ENCODE measurements at places on chromosomes 5 and 9.

- no peak for DNase-seq
Measured at GRCh38 chr9:84002344-84002743, 21.7 kb downstream of the RMI1 start.

DNA sequence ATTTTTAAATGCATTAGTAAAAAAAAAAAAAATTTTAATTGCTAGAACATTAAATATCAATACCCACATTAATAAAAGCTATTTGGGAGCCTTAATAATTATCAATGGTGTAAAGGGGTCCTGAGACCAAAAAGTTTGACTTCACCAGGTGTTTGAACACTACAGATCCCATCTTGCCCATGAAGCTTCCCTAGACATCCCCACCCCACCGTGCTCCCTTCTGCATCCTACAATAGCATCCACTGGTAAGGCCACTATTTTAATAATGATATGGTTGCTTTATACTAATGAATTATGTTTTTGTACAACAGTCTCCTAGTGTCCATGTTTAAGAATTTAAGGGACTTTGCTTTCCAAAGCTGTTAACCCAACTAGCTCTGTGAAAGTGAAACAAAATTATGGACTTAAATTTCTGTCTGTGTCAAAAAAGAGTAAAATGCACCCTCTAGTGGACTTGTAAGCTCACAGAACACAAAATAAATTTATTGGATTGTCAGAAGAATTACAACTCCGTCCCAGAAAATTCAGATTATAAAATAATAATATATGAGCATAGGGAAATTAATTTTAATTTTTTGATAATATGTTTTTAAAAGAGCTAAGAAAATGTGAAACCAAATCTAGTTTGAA, 76.0 kb downstream of the ARL15 start:
- DNase-seq, result no peak

DNA sequence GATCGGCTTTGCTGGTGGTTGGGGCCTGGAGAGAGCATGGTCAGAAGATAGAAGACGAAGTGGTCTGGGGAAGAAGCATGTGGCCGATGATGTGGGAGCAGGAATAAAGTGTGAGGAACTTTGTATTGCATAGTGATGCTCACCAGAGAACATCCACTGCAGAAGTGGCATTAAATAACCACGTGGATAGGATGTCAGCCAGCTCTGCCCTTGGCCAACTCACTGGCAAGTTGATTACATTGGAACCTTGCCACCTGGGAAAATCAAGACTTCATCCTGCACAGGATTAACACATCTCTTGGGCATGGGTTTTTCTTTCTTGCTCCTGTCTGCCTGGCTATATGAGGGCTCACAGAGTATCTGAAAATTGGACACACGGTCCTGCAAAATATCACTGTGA, 217.4 kb downstream of the DMRT2 start:
- DNase-seq, result no peak

DNA sequence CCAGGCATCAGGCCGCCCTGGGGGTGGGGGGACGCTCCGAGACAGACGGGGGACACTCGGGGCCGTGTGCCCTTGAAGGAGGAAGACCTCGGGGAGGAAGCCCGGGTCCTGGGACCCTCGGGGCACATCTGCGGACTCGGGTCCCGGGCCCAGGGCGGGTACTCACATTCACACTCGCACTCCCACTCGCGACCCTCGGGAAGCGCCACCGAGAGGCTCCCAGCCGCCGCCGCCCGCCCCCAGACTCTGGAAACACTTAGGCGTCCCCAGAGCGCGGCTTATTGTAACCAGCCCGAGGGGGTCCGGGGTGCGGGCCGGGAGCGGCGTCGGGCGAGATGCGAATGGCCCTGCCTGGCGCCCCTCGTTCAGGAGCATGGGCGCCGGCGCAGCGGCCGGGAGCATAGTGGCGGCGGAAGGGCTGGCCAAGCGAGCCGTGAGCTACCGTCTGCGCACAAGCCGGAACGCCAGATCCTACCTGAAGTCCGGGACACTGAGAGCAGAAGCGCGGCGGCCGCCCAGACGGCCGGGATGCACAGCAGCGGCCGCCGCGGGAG, 559 bp downstream of the ROR2 start:
- DNase-seq, result peak; percentile 10

DNA sequence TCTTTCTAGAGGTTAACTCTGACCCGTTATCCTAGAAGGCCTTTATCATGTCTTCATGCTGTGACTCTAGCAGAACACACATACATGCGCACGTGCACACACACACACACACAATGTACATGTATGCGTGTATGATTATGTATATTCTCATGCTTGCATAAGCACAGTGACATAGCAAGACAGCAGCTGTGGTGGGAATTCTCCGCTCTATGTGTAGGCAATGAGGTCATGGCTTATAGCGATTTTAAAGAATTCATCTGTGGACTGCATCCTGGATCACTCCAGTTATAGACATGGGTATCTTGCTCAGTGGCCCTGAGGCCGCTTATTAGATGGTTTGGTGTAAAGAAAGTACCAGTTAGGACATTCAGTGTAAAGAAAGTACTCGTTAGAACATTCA, 106.2 kb downstream of the FBXL7 start:
- DNase-seq, result no peak

DNA sequence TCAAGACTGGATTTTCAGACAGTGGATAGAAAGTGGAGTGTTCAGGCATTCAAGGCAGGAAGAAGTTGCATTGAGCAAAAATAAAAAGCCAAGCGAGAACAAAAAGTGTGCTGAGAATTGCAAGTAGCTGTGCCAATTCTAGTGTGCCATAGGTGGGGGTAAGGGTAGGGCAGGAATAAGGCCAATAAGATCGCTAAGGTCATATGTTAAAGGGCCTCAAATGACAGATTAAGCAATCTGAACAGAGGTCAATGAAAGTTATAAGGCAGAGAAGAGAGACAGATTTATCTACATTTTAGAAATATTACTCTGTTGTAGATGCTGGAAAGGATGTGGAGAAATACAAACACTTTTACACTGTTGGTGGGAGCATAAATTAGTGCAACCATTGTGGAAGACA, 36.4 kb downstream of the NADK2 start:
- DNase-seq, result no peak

DNA sequence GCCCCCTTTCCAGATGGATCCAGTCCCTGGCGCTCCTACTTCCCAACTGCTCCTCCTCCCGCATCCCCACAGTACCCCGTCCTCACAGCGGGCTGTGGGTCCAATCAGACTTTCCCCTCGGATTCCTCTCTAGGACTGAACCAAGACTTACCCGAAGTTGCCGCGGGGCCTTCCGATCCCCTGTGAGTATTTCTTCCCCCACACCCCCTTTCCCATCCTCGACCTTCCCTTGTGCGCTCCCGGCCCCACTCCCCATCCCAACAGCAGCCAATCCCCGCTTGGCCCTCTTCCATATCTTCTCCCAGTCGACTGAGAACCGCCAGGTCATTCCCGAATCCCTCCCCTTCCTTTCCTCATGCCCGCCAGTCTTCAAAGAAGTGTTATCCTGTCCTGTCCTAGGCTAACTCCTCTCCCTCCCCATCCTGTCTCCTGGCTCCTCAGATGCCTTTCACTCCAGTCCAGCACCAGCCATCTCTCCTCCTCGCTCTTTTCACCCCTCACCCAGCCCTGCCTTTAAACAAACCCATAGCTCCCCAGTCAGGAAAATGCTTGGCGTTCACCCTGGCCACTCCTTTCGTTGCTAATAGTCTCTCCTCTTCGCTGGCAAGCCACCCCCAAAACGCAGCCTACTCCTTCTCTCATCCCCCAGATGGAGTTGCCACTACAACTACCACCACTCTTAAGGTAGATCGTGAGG, 646 bp downstream of the SWI5 start:
- DNase-seq, result no peak

DNA sequence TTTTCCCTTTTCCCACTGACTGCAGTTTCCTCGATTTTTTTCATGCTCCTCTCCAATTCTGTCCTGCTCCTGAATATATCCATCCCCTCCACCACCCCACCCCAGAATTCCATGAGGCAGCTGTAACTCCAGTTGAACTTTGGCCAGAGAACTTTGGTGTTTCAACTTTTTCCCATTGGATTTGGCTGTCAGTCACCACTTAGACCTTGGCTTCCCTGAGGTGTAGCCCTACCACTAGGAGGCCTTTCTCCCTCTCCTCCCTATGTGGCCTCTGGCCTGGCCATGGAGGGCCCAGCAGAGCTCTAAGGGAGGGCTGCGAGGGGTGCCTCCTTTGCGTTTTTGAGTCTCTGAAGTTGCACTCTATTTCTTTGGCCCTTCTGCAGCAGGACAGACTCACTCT, 261.3 kb downstream of the PIK3R1 start:
- DNase-seq, result no peak

DNA sequence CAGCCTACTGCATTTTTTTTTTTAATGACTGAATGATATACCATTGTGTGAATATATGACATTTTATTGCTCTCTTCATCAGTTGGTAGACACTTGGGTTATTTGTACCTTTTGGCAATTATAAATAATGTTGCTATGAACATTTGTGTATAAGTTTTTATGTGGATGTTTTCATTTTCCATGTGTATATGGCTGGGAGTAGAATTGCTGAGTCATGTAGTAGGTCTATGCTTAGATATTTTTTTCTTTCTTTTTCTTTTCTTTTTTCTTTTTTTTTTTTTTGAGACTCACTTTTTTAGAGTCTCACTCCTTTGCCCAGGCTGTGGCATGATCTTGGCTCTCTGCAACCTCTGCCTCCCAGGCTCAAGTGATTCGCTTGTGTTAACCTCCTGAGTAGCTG, 32.9 kb upstream of the FAM120AOS start:
- DNase-seq, result no peak

GRCh38 chr9:70510157-70510770, 95.8 kb upstream of the KLF9 start:
- no peak for DNase-seq

GRCh38 chr9:93326056-93326455, 125.4 kb upstream of the FAM120A start:
- no peak for DNase-seq

GRCh38 chr5:141880961-141881801, 3.0 kb upstream of the PCDH1 start:
- no peak for DNase-seq

- DNase-seq, result no peak
Measured at GRCh38 chr9:10566848-10567247, 46.0 kb downstream of the PTPRD start.

GRCh38 chr9:124694414-124695279, 76.5 kb downstream of the NR6A1 start:
- no peak for DNase-seq

DNA sequence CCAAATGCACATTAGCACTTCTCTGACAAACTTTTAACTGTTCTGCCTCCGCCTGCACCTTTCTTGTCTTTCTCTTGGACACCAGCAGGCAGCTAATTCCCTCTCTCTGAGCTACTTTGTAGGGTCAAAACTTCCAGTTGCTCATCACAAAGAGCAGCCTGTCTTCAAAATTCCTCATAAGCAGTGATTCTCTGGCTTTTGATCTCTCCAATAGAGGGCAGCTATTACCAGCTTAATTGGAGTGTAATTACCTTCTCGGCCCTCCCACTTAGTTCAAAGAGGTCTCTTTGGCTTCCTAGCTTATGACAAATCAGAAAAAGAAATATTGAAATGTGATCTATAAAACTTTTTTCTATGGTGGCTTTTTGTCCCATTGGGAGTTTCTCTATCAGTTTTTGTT, 43.6 kb upstream of the RAD23B start:
- DNase-seq, result no peak

DNA sequence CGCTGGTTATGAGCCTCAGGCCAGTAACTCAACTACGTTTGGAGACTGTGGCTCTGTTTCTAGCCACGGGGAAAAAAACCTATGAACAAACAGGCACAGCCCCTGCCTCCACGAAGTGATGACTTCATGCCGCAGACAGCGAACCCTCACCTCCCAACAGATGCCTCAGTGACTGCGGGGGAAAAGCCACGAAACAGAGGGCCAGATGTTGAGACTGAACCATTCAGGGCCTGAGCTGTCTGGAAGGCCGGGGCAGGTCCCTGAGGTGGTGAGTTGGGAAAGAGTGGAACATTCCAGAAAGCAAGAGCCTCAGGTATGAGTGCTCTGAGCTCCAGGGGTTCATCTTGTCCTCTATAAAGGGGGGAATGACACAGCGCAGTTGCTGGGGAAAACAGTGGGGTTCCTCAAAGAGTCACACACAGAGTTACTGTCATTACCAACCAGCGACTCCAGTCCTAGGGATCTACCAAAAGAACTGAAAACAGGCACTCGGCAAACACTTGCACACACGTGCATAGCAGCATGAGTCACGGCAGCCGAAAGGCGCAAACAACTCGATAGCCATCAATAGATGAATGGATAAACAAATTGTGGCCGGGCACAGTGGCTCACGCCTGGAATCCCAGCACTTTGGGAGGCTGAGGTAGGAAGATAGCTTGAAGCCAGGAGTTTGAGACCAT, 15.3 kb downstream of the PLPP7 start:
- DNase-seq, result no peak

GRCh38 chr5:10209004-10209403, 40.7 kb downstream of the ATPSCKMT start:
- DNase-seq, result no peak

GRCh38 chr9:19161257-19162025, 34.1 kb upstream of the PLIN2 start:
- no peak for DNase-seq

GRCh38 chr9:20407013-20407412, 215.3 kb downstream of the MLLT3 start:
- DNase-seq, result no peak

- DNase-seq, result no peak
Measured at GRCh38 chr5:123865641-123866040, 353.7 kb downstream of the CSNK1G3 start.

DNA sequence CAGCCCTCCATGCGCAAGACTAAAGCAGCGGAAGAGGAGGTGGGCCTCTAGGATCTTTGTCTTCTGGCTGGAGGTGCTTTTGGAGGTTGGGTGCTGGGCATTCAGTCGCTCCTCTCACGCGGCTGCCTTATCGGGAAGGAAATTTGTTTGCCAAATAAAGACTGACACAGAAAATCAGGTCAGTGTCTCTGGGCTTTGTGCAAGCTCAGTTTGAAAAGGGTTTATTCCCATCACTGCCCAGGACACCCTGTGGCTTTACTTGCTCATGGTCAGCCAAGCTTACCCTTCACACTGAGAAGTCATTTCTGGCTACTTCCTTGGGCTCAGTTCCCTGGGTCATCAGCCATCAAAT, 10.5 kb downstream of the SLC2A8 start:
- DNase-seq, result no peak

DNA sequence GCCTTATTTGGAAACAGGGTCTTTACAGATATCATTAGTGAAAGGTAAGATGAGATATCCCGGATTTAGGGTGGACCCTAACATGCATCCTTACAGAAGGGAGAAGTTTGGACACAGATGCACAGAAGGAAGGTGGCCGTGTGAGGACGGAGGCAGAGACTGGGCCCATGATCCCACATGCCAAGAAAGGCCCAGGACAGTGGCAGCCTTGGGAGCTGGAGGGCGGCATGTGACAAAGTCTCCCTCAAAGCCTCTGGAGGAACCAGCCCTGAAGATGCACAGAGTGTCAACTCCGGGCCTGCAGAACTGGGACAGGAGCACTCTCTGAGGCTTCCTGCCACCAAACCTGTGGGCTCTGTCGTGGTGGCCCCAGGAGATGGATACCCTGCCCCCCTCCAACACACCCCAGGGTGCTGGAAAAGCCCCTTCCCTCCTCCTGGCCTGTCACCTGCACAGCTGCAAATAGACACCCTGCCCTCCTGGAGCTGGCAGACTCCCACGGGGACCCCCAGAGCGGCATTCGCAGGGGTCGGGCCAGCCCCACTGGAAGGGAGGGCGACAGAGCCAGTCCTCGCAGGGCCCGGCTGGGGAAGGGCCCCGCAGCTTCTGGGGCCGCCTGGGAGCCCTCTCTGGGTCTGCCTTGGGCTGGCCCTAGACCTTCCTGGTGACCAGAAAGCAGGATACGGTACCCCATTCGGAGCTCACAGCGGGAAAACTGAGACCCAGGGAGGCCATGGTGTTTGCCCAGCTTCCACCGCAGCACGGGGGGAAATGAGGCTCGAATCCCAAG, 7.9 kb downstream of the NACC2 start:
- no peak for DNase-seq
